Left renal cortex interstitium (tissue), 4 donors: ENCODE measurements at places on chromosomes 6 and 20. TPM values are rescaled to one million over a fixed set of nuclear protein-coding genes. Genes with fewer than 3 reads are reported as not detected.

GRCh38 chr20:41051009-41051825 is 22.6 kb downstream of the TOP1 start:
- DNase-seq = no peak

DNA sequence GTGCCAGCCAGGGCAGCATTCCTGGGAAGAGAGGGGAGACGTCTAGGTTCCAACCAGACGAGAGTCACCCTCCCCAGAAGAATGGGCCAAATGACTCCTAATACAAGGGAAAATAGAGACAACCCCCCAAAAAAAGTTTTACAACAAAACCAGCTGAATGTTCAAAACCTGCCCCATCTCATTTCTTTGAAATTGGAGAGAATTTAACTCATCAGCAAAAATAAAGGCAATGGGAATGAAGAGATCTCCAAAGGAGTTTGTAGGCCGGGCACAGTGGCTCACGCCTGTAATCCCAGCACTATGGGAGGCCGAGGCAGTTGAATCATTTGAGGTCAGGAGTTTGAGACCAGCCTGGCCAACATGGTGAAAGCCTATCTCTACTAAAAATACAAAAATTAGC is 9.7 kb upstream of the EMILIN3 start:
- no peak for DNase-seq

GRCh38 chr6:5598123-5598522 is 336.8 kb downstream of the FARS2 start:
- no peak for DNase-seq

Gene OOEP
- not detected for polyA plus RNA-seq

DNA sequence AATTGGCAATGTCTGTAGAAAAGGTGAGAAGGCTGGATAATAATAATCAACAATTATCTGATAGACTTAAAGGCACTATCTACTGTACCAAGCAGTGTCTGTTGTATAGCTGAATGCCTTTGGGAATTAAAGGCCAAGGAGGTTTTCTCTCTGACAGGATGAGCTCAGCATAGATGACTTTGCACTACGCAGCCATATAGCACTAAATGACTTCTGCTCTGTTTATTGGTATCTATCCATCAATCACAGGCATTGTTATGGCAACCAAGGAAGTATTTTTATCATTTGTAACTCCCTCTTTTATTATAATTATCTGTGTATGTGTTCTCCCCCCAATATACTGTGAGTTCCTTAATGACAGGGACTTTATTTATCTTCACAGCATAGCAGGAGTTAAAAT is 654.3 kb downstream of the PHF3 start:
- DNase-seq = no peak

DNA sequence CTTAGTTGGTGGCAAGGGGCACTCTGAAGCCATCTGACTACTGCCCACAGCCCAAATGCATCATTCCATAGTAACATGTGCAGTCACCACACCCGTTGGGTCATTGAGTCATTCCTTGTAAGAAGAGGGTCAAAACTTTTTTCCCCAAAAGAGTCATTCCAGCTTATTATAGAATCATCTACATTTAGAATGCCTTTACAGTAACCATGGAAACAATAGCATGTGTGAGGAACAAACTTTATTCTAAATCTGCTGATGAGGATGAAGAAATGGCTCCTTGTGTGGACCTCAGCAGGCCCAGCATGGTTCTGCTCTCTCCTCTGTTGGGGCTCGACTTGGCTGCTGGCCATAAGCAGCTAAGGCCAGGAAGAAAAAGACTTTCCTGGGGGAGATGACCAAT is 111.2 kb upstream of the PTPRT start:
- DNase-seq = no peak

GRCh38 chr20:31572701-31573554 is 32.2 kb upstream of the ID1 start:
- peak; percentile 89 for DNase-seq

- no peak for DNase-seq
Observed at GRCh38 chr20:2282181-2282580, 13.6 kb upstream of the TGM3 start.

- no peak for DNase-seq
Observed at GRCh38 chr6:154508573-154509375, 1.7 kb downstream of the CNKSR3 start.

Gene OPN5
- polyA plus RNA-seq = 0.45 TPM

DNA sequence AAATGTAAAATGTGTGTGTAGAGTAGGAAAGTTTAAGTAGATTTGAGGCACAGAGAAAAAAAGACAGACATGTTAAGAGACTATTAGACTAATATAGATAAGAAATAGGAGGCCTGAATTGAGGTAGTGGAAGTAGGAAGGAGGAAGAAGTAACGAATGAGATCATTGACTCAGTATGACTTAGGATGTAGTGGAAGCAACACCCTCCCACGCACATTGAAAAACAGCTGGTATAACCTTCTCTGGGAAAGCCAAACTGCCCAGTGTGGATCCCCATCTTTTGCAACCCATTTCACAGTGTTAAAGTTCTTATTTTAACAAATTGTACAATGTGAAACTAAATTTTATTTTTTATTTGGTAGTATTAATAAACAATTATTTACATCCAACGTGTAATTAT is 89.1 kb downstream of the GRIK2 start:
- no peak for DNase-seq

Gene NKAIN2
- polyA plus RNA-seq = 15.4 TPM

DNA sequence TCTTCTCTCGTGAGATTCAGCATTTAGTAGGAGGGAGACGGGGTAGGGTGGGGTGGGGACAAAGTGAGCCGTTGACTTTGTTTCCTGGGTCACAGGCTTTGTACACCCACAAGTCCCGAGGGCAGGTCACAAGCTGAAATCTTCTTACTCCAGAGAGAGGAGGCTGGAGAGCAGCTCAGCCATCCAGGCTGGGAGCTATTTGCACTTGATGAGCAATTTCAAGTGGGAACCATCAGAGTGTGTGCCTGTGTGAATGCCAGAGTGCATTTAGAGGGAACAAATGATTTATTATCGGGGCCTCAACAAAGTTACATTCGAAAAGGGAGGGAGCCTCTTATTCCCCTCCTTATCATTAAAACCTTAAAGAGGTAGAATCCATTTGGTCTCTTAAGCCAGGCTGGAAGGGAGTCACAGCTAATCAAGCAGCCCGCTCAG is 155.7 kb upstream of the JARID2 start:
- DNase-seq = no peak

DNA sequence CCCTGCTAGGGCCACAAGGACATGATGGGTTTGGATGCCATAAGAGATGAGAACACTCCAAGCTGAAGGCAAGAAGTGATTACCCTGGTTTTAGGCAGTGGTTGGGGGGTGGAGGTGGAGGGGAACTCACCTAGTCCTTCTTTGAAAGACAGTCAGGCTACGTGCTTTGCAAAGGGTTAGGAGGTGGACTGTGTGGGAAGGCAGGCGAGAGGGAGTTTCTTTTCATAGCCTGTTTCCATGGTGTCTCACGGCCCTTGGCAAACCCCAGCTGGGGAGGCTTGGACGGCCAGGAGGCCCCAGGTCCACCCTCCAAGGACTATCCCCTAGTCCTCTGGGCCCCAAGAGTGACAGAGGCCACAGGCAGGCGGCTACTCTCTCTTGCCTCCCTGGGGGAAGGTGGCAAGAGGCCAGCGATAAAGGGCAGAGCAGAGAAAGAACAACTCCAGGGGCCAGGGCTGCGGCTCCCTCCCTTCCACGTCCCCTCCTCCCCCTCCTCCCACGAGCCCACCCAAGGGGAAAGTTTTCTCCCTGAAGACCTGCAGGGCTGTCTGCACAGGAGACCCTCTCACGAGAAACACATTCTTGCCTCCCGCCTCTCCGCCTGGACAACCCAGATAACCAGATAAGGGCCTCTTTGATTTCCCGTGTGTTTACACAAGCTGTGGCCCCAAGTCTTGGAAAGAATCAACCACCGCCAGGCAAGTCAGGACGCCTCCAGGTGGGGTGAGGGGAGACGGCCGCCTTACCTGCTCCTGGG is 74.4 kb downstream of the NOL4L start:
- DNase-seq = no peak

DNA sequence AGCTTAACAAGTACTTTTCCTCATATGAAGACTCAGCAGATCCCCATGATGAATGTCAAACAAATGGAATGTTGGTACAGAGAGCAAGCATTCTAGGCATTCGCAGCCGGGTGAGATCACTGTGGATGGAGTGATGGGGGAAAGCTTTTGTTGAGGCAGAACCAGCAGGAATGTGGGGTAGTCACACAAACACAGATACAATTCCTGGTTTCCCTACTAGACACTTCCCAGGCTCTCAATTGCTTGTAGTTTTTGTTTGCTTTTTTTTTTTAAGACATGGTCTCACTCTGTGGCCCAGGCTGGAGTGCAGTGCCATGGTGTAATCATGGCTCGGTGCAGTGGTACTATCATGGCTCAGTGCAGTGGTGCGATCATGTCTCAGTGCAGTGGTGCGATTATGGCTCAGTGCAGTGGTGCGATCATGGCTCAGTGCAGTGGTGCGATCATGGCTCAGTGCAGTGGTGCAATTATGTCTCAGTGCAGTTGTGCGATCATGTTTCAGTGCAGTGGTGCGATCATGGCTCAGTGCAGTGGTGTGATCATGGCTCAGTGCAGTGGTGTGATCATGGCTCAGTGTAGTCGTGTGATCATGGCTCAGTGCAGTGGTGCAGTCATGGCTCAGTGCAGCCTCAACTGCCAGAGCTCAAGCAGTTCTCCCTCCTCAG is 15.4 kb upstream of the IER3 start:
- DNase-seq = no peak

DNA sequence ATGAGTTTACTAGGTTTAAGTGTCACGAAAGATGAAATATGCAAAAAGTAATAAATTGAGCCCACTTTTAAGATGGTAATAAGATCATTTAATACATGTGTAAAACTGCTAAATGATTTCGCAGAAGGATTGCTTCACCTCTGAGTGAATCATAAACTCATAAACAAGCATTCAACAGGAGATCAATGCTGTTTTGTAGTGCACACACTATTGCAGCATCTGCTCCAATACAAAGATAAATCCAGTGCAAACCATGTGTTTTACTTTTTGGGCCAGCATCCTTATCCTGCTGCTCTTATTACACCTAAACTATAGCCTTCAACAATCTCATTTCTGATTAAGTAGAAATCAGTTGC is 400.1 kb downstream of the NKAIN2 start:
- DNase-seq = no peak

Gene SLC9A8
- polyA plus RNA-seq = 11.4 TPM

- DNase-seq = no peak
Observed at GRCh38 chr20:1697592-1697991, 40.0 kb upstream of the SIRPG start.

GRCh38 chr6:82270881-82271635 is 23.5 kb upstream of the IBTK start:
- no peak for DNase-seq

DNA sequence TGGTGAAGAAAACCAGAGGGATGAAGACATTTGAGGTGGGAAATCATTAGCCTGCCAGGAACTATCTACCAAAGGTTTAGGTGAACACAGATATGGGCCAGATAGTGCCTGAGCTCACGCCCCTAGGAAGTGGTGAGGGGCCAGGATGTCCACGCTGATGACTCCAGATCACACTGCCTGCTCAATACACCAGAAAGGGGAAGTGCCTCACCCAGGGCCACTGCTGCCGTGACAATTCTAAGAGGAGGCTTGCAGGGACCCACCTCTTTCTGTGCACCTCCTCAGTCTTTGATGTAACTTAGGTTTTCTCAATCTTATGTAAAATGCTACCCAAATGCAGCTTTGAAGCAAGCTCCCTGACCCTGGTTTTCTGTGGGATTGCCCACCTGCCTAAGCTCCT is 5.4 kb upstream of the RAB44 start:
- no peak for DNase-seq

GRCh38 chr6:116969211-116969863 is 92.3 kb downstream of the RFX6 start:
- peak; percentile 47 for DNase-seq

DNA sequence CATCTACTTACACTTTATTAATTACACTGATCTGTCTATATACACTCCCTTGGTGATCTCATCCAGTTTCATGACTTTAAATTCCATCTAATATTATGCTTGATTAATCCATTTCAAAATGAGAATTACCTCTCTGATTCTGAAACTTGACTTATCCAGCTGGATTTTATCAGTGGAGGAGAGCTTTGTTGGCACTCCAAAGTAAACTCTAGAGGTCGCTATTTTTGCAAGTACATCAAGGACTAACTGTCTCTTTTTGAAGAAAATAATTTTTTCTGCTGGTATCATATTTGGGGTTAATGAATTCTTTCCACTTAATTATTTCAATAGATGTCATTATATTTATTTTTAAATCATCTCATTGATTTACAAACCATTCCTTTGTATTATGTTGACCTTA is 630.3 kb upstream of the MAN1A1 start:
- DNase-seq = no peak

Gene GSTA2
- polyA plus RNA-seq = not detected

Gene ENPP4
- 16.9 TPM for polyA plus RNA-seq

Gene TMC2
- 0.43 TPM for polyA plus RNA-seq

GRCh38 chr6:78487401-78487800 is 379.9 kb upstream of the IRAK1BP1 start:
- DNase-seq = no peak

- no peak for DNase-seq
Observed at GRCh38 chr20:58042591-58042990, 185.9 kb downstream of the ANKRD60 start.

DNA sequence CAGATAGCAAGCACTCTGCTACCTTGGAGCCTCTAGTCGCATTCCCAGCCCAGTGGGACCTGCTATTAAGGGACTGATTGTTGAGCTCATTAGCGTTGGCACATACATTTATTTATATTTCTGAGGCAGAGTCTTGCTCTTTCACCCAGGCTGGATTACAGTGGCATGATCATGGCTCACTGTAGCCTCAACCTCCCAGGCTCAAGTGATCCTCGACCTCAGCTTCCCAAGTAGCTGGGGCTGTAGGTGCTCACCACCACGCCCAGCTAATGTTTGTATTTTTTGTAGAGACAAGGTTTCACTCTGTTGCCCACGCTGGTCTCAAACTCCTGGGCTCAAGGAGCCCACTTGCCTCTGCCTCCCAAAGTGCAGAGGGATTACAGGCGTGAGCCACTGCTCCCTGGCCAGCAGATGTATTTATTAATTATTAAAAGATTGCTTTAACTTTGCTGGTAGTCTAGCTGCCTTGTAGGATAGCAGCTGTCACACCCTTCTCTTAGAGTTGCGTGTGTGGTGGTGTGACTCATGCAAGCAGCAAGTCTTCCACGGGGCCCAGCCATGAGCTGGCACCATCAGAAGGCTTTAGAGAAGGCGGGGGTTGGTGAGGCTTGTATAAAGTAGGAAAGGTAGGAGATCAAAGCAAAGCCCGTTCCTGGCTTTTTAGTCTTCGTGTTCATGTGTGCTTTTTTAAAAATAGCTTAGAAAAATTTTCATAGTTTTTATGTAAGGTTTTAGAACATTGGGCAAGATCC is 16.5 kb downstream of the ACTR5 start:
- DNase-seq = no peak
